Brain microvascular endothelial cell (primary cell): ENCODE measurements at places on chromosomes 4 and X.
A peak's percentile ranks its signal among the peaks of the same experiment; 100 is the strongest.

DNA sequence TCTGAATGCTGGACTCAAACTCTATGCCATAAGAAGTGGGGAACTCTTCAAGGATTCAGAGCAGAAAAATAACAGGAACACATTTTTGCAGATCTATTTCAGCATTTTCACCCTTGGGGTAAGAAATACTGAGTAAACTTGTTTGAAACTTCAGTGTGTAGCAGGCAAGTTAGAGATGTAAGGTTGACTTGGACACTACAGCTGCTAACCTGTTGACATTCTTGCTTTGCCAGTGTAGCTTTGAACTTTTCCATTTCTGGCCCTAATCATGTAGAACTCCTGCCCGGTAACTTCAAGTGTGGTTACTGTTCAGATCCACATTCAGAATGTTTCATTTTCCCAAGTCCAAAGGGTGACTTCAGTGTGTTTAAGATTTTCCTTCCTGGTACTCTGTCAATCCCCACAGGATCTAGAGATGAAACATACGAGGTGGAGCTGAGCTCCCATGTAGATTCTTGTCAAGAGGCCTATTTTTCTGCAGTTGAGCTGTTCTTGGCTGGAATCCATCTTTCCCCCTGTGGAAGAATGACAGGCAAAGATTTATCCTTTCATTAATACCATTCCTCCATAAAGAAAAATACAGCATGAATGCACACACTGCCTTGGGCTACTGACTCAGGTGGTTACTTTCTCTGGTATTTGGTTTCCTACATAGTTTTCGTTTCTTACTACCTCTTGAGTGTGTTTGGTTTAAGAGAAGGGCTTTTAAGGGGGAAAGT is 34.1 kb downstream of the FHDC1 start:
- no peak for DNase-seq

DNA sequence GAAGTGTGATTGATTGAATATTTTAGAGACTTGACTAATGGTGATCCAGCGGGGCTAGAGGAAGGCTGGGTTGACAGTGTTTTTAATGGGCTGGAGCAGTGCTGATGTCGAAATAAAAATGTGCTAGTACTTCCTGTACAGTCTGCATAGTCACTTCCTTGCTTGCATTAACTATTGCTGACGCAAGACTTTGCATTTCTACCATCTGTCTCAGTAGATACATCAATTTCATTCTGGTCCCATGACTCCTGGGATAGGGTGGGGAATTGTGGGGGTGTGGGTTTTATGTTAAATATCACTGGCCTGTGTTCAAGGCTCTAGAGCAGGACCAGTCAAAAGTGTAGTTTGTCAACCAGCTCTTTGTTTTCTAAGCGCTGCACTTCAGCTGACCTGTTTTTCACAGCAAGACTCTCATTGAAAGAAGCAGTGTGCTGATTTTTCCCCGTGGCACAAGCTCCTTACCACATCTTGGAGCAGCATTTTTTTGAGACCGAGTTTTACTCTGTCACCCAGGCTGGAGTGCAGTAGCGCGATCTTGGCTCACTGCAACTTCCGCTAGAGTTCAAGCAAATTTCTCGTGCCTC is 35.2 kb upstream of the PHEX start:
- peak; percentile 20 for DNase-seq

GRCh38 chrX:72131317-72132294 is at the start of gene RTL5:
Gene RTL5 (minus strand): TSS chrX:72131915.
- DNase-seq, result peak; percentile 83

- no peak for DNase-seq
Measured at GRCh38 chr4:1239141-1239949, 9.6 kb downstream of the CTBP1 start.

GRCh38 chr4:14562901-14563300 is 439.4 kb upstream of the CPEB2 start:
- DNase-seq, result no peak

GRCh38 chr4:55933611-55934010 is 15.1 kb upstream of the CEP135 start:
- DNase-seq, result no peak
